Diencephalon (tissue), 1 donor: ENCODE measurements at places on chromosomes 7 and 10. TPM values are rescaled to one million over a fixed set of nuclear protein-coding genes. Genes with fewer than 3 reads are reported as not detected.

NYAP1 gene
- 38.8 TPM for total RNA-seq

CPA4 gene
- 1.4 TPM for total RNA-seq

FAM180A gene
- total RNA-seq: not detected

NPSR1 gene
- 1.8 TPM for total RNA-seq

SPAG6 gene
- 11.1 TPM for total RNA-seq

TRIL gene
- total RNA-seq: 33.9 TPM

GSTK1 gene
- total RNA-seq: 46.1 TPM

SUPV3L1 gene
- 35.1 TPM for total RNA-seq

KIAA1549 gene
- total RNA-seq: 30.4 TPM

VWA2 gene
- 3.2 TPM for total RNA-seq

POMZP3 gene
- total RNA-seq: 5.1 TPM

TMEM236 gene
- total RNA-seq: 0.23 TPM

UPK3B gene
- 0.23 TPM for total RNA-seq

OR9A2 gene
- total RNA-seq: 0.69 TPM

AKR1C3 gene
- 1.8 TPM for total RNA-seq

OR6V1 gene
- not detected for total RNA-seq

CTTNBP2 gene
- 25.4 TPM for total RNA-seq

AKR1E2 gene
- total RNA-seq: 74.0 TPM

SFTPA1 gene
- total RNA-seq: not detected

PRSS37 gene
- not detected for total RNA-seq

MUC3A gene
- 2.1 TPM for total RNA-seq
